Suprapubic skin (tissue), 4 donors: ENCODE measurements at places on chromosomes 6 and 20.
A peak's percentile ranks its signal among the peaks of the same experiment; 100 is the strongest.

DNA sequence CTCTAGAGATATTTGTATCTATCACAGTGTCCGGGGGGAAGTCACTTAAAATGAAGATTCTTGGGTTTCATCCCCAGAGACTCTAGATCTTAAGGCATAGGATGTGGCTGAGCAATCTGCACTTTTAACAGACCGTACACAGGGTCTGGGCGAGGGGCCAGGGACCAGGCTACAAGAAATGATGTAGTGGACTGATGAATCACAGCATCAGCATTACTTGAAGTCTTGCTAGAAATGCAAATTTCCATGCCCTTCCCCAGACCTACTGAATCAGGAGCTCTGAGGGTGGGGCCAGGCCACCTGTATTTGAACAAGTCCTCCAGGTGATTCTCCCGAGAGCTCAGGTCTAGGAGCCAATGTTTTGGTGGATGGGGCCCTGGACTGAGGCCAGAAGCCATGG is 168.4 kb downstream of the DOK5 start:
- no peak for DNase-seq

GRCh38 chr20:24675651-24676352 is 206.4 kb downstream of the SYNDIG1 start:
- peak; percentile 36 for DNase-seq

DNA sequence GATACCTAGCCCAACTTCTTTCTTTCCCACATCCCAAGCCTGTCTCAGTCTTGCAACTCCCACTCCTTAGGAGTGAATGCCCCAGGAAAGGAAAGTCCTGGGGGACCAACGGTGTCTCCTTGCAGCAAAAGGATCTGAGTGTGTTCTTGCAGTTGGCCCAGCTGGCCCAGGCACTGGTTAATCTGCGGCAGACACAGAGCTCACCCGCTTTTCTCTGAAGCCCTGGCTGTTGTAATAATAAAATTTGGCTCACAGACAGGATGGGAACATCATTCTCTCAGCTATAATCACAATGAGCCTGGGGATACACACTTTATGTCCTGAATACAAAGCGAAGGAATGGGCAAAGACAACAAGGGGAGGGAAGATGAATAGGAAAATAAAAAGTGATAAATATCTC is 287.0 kb upstream of the PRND start:
- no peak for DNase-seq

- DNase-seq: no peak
Observed at GRCh38 chr6:20876561-20876960, 342.3 kb downstream of the CDKAL1 start.

DNA sequence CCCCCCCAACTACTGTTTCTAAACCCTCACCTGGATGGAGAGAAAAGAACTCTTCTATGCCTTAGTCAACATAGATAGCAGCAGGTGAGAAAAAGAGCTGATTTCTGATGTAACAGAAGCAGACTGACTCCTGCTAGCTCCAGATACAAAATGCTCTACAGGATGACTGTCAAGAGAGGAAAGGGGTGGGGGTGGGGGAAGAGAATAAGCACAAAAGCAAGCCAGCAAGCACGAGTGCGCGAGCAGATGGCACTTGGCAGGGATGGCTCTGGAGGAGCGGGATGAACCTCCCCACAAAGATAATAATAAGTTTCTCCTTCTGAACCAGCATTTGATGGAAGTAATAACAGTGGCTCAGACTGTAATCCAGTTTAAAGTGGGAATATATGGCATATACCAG is 45.6 kb upstream of the SPDEF start:
- no peak for DNase-seq

- no peak for DNase-seq
Observed at GRCh38 chr6:68951270-68951669, 316.2 kb downstream of the ADGRB3 start.

GRCh38 chr6:32982702-32983492 is 14.5 kb downstream of the BRD2 start:
- no peak for DNase-seq
